ENCODE measurements at places on chromosomes 13 and 19. TPM values are rescaled to one million over a fixed set of nuclear protein-coding genes. Genes with fewer than 3 reads are reported as not detected.

Gene MIA
- not detected for total RNA-seq

Gene LRRC8E
- total RNA-seq = 11.8 TPM

Gene ANKRD24
- total RNA-seq = 1.2 TPM

Gene NMRK2
- total RNA-seq = not detected

Gene KLF5
- total RNA-seq = 226 TPM

Gene ZNF20
- total RNA-seq = 4.0 TPM
